ENCODE measurements at places on chromosomes 16 and 17.

DNA sequence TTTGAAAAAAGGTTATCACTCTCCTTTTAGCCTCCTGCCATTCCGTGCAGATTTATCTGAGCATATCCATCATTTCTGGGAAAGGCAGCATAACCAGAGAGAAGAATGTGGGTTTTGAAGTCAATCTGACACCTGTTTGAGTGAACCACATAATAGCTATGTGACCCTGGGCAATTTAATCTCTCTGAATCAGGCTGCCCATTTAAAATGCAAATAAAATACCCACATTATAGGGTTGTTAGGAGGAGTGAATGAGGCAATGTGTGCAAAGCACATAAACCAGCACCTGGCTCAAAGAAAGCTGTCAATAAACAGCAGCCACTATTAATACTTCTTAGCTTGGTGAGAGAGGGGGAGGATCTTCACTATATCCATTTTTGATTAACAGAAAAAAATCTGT is 88.0 kb downstream of the CACNG1 start:
- no peak for DNase-seq

GRCh38 chr16:9817586-9817985 is 364.6 kb downstream of the GRIN2A start:
- DNase-seq = no peak

- peak; percentile 92 for DNase-seq
These were observed 3.3 kb upstream of the HOXB8 start for GRCh38 chr17:48618256-48618896.

DNA sequence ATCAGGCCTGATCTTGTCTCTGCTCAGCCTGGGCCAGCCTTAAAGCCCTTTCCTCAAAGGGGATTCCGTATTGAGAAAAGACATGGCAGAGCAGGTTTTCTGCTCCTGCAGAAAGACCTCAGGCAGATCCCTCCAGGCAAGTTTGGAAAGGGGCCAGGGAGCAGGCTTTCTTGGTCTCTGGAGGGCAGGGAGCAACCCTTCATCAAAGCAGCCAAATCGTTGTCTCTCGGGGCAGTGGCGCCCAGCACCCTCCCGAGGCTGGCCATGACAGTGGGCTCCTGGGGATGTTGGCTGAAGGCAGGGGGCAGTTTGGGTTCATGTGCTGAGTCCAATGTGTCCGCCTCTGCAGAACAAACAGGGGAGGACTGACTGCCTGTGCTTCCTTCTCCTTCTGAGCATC is 168.4 kb upstream of the WSCD1 start:
- DNase-seq = no peak

DNA sequence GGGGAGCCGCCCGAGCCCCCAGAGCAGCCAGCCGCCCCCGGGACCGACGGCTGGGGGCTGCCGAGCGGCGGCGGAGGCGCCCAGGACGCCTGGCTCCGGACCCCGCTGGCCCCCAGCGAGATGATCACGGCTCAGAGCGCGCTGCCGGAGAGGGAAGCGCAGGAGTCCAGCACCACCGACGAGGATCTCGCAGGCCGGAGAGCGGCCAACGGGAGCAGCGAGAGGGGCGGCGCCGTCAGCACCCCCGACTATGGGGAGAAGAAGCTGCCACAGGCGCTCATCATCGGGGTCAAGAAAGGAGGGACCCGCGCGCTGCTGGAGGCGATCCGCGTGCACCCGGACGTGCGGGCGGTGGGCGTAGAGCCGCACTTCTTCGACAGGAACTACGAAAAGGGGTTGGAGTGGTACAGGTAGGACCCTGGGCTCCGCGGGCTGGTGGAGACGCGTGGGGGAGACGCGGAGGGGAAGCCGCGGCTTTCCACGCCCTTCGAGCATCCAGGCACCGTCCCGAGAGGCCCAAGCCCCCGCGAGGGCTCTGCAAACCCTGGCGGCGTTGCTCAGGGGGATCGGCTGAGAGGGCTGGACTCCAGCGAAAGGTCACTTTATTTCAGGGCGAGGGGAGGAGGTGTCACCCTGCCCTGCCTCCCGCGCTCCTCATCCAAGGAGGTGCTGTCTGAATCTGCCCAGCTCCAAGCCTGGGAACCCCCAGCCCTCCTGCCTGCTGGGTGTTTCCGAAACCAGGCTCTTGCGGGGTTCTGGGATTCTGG is 1.2 kb downstream of the HS3ST4 start:
- DNase-seq = no peak

DNA sequence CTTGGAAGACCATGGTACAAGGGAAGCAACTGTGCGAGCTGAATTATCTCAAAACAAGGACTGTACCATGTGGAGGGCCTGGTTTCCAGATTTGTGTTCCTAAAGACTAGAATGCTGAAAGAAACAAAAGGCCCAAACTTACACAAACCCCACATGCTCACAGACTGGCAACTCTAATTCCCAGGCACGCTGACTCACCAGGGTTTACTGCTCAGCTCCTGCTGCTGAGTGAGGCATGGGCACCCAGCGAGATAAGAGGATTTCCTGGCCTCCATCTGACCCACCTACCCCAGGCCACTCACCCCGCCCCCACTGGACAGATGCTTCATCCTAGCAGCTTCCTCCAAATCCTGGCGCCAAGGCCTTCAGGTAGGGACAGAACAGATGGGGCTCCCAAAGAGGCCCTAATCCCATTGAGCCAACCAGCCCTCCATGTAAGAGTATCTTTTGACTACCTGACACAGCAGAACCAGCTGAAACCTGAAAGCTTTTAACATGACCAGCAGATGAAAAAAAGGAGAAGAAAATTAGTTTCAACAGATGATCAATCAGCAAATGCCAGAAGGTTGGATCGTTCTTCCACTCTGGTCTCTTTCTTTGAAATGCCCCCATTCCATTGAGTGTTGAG is 33.9 kb downstream of the DCUN1D3 start:
- peak; percentile 85 for DNase-seq

DNA sequence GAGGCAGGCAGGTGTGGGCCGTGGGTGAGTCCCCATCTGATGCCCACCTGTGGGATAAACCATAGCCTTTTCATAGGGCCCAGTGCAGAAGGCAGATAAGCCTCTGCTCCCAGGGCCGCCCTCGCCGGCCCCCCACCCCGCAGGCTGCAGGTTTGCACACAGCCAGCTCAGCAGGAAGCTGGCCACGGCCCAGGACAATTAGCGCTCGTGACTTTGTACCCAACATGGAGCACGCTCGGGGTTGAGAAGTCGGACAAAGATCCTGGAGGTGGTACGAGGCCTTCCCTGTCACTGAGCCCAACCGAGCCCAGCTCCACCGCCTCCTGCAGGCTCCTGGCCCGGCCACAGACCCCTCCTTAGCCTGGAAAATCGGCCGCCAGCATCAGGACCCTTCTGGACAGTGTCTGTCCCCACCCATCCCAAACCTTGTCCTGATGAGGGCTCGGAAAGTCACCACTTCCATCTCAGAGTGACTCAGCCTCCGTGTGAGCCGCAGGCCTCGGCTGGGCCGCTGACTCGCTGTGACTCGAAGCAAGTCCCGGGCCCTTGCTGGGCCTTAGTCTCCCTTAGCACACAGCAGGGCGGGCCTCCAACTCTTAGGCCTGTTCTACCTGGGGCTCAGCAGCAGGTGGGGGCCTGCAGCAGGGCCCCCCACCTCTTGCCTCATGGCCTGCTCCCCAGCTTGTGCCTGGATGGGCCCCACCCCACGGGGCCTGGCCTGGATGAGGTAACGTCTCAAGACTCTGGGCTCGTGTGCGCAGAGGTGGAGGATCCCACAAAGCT is 22.7 kb downstream of the FAM83G start:
- DNase-seq = peak; percentile 73

DNA sequence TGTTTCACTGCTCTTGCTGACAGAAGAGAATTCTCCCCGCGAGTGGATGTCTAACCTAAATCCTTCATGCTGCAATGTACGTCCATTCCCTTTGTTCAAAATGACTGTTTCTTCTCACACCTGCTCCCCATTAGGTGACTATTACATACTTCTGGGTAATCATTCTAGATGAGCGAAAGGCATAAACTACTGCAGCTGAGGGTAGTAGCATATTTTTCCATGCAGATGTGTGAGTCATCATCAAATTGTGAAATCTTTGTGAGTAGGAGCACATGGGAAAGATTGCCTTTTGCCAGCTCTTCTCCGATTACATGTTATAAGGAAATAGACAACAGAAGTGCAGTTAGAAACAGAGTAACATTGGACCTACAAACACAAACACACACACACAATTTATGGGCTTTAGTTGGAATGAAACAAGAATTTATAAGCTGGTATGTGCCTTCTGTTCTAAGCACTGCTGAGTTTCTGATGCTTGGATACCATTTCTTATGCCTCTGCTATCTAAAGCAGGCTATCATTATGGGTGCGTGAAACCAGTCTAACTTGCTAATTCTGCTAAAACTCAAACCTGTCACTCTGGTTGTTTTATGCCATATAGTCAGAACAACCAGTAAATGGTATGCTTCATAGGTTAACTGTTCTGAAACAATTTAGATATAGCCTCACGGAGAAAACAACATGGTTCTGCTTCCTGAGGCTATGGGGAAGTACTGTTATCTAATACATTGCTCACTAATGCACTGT is 346.9 kb upstream of the PSMD7 start:
- DNase-seq = peak; percentile 96

- no peak for DNase-seq
These were observed 46.8 kb downstream of the BEAN1 start for GRCh38 chr16:66473654-66474519.

DNA sequence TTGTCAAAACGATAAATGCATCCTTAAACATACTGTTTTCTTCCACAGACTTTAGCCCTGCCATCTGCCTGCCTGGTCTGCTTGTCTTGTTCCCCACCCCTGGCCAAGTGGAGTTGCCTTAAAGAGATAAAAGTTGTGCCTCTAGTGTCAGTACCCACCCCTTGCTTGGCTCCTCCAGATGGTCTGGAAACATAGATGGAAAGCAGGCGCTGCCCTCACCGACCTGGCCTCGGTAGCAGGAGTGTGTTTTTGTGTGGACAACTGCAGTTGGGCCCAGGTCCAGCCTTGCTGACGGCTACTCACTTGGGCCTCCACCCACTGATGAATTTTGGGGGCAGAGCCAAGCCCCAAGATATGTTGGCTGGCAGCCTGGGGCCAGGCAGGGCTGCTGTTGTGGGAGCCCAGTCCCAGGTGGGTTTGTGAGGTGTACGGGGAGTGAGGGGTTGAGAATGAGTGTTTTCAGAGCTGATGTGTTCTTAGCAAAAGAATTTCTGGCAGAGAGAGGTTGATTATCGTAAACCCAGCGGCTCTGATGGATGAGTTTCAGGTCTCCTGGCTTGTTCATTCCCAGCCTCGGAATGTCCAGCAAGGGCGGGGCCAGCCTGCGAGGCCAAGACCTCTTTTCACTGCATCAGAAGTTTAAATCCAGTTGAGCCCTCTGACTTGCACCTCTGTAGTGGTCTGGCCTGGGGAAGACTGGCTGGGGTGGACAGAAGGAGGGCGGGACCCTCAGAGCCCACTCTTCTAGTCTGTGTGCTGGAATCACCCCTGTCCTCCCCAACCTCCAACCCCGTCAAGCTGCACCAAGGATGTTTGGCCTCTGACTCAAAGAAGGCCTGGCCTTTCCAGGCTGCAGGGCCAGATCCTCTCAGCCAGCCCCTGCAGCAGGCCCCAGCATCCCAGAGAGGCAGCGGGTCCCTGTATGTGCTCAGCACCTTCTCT is 179.7 kb downstream of the RAB11FIP4 start:
- DNase-seq = peak; percentile 86

DNA sequence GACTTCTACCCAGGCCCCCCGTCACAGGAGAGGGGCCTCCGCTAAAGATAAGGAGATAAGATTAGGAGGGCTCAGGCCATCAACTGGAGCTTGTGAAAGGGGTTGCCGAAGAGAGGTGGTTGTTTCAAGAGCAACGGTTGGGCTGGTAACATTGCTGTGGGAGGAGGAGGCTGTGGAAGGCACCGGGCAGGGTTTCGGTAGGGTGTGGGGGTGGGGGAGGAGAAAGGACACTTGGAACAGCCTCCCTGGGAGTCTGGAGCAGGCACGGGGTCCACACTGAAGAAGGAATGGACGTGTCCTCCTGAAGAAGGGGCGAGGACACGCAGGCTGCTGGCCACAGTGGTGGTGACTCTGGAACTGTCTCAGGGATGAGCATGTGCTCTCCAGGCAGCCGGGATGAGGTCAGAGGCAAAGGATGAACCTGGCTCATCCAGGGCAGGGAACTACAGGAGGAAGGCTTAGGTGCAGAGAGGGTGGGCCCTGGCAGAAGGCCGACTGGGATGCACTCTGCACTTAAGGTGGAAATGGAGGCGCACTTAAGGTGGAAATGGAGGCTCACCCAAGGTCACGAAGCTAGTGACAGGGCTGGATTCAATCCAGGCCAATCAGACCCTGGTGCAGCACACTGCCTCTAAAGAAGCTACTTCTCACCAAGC is 1.2 kb upstream of the EPX start:
- DNase-seq = no peak

DNA sequence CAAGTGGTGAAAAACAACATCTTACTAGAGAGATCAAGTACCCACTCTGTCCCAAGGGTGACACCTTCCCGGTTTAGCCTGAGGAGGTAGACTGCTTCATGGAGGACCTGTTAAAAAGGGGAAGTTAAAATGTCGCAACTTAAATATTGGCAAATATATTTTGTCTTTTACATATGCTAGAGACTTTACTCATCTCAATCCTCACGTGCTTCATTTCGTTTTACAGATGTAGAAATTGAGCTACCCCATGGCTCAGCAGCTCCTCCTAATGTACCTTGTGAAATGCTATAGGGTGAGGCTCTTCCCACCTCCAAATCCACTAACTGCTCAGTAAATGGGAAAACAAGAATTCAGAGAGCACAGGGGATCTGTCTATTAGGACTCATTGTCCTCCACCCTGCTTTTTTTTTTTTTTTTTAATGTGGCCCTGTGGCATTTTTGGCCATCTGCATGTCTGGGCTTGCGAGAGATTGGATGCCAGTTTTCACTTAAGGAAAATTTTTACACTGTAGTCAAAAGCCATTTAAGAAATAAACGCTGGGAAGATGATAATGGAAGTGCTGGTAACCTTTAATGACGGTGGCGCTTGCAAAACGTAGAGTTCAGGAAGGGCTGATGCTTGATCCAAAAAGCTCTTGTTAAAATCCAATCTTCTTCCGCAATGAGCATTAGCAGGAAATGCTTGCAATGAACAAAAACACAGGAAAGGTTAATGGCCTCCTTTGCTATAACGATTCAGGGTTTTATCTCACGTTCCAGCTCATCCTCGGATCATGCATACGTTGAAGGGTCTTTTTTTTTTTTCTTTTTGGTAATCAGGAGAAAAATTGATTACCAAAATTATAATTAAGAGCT is 39.8 kb downstream of the HSBP1 start:
- no peak for DNase-seq

- no peak for DNase-seq
These were observed 276 bp downstream of the CYGB start for GRCh38 chr17:76537288-76537577.
